ENCODE measurements at places on chromosomes 5 and 9.

- no peak for DNase-seq
These were observed 1417.0 kb upstream of the ACO1 start for GRCh38 chr9:30967476-30967875.

GRCh38 chr5:149134778-149135500 is 6.4 kb upstream of the ABLIM3 start:
- no peak for DNase-seq

DNA sequence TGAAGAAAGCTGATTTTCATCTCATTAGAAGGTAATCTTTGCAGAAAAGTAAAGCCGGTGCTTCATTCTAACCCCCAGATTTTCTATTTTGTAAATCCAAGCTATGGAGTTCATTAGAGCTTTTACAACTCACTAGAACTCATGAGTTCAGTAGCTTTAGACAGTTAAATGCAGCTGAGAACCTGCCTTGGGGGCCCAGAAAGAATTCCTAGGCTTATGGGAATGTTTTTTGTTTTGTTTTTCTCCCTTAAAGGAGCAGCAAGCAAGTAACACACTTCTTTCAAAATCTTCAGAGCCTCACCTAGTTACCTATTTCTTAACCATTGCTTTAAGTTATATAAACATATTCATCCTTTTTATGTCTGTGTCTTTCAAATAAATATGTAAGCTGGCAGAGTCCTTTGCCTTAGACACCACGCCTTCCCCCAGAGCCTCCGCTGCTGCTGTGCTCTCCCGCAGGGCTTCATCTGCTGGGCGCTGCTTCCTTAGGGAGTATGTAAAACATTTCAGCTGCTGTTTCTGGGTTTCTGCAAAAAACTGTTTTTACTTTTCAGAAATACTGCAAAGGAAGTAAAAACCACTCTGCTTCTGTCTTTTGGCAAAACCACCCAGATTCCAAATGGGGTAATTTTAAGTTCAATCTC is 132.9 kb downstream of the CDC42SE2 start:
- no peak for DNase-seq

DNA sequence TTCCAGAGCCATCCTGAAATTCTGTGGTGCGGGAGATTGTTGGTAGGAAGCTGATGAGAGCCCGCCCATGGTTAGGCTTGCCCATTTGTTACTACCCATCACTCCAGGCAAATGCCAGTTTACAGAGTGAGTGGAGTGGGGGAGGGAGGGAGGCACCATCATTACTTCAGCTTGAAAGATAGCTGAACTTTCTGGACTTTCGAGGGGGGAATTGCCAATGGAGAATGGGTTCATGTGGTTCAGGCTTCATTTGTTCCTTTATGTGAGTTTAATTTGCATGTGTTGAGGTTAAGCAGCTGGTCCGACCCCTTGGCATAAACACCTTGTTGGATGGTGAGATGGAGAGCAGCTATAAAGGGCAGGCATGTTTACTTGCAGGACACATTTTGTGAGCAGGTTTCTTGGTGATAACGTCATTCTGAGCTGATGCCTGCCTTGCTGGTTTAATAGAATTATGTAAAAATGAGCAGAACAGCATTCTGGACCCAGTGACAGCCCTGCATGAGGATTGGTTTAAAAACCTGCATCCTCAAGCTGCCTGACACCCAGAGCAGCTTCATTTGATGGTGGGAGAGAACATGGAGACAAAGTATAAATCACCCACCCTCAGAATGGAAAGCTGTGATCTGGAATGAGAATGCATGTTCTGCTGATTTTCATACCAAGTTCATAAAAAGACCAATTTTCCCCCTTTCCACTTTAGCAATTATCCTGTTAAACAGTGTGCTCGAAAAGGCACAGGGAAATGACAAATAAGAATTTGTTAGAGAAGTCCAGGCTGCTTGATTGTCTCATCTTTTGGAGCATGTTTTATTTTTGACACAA is 106.3 kb downstream of the TRIO start:
- DNase-seq: no peak

DNA sequence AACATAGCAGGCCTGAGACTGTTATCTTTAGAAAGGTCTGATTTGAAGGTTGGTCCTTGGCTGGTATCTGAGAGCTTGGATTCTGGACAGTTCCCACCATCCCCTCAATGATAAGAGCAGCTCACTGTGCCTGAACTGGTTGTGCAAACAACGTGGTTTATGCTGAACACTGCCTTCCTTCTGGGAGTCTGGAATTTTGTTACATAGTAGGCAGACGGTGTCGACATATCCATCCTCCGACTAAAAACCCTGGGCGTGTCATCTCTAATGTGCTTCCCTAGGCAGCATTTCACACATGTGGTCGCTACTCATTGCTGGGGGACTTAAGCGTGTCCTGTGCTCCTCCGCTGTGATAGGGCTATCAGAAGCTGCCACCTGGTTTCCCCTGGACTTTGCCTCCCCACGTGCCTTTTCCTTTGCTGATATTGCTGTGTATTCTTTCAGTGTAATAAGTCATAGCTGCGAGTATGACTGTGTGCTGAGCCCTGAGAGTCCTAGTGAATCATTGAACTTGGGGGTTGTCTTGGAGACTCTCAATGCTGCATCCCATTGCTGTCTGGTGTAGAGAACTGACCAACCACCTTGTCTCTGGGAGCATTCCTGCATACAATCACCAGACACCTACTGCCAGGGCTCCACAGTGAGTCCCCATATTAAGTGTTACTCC is 119.1 kb upstream of the TBC1D2 start:
- DNase-seq: no peak

All from activated CD8-positive, alpha-beta memory T cell treated with anti-CD3 and anti-CD28 coated beads for 4 hours (primary cell).